ENCODE measurements at places on chromosomes 6 and 20. TPM values are rescaled to one million over a fixed set of nuclear protein-coding genes. Genes with fewer than 3 reads are reported as not detected.

The CRNKL1 gene
- 21.6 TPM for total RNA-seq

The TNXB gene
- total RNA-seq, result 155 TPM

The FOXS1 gene
- total RNA-seq, result not detected

The MROH8 gene
- 0.59 TPM for total RNA-seq

The ADAT2 gene
- 3.8 TPM for total RNA-seq

The FAXC gene
- total RNA-seq, result 3.6 TPM

The WRNIP1 gene
- total RNA-seq, result 94.7 TPM

Measured in lower leg skin (tissue), 4 donors.